ENCODE measurements at places on chromosomes 4 and X.

GRCh38 chr4:117135634-117136354 is 50.4 kb upstream of the TRAM1L1 start:
- no peak for DNase-seq

DNA sequence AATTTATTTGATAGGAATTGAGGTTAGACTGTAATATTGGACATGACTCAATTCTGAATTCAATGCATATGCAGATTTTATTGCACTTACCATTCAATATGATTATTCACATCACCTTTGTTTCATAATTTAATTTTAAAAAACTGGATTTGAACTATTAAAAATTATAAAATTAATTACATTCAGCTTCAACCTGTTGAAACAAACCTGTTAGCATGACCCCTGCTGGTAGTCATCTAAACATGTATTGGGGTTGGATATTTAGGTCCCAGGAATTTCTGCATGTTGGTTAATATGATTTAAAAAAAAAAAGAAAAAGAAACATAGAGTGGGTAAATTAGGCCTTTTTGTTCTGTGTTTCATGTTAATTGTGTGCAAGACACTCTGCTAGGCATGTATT is 85.9 kb downstream of the ARSJ start:
- no peak for DNase-seq

DNA sequence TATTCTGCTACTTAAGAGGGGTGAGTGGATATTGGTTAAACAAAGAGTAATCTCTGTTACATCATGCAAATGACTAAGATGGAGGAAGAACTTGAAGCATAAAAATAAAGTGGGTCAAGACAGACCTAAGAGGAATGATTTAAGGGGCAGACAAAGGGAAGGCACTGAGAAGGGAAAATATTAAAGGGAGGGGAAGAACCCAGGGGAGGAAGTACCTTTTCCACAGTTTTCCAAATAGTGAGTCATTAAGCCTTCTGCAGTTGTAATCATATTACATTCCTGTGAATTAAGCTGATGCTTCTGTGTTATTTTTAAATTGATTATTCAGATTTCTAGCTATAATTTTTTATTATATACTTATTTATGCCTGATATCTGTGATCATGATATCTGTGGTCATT is 253.3 kb downstream of the CENPC start:
- DNase-seq = no peak

GRCh38 chr4:86961116-86961515 is 26.3 kb downstream of the AFF1 start:
- no peak for DNase-seq

DNA sequence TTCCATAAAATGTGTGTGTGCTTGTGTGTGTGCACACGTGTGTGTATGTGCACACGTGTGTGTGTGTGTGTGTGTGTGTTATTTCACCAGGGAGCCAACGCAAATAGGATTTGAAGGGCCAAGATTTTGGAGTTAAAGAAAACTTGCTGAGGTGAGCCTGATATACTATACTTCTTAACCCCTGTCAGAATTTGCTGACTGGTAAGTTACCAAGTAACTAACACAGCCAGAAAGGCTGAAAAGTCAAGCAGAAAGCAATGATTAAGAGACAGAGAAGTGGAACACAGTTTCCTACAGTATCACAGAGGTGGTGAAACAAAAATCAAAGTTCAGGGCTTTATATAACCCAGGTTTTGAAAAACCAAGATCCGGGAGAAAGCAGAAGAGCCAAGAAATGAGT is 47.6 kb downstream of the GABRA3 start:
- DNase-seq = no peak

- no peak for DNase-seq
These were observed 391.6 kb downstream of the ARHGAP24 start for GRCh38 chr4:85866508-85866907.

GRCh38 chr4:128950796-128951195 is 141.3 kb downstream of the JADE1 start:
- no peak for DNase-seq

DNA sequence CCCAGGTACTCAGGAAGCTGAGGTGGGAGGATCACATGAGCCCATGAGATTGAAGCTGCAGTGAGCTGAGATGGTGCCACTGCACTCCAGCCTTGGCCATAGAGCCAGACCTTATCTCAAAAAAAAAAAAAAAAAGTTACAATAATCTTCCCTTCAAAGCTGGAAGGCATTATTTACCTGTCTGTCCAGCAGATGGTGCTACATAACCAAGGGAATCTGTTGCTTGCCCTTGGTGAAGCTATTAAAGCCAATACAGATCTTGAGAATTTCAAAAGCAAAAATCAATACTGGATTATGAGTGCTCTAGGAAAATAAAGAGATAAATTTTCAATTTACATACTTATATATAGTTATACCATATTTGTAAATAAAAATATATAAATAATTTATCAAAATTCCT is 25.9 kb downstream of the PKD2 start:
- DNase-seq = no peak

GRCh38 chr4:37666625-37667071 is 19.5 kb downstream of the RELL1 start:
- no peak for DNase-seq

DNA sequence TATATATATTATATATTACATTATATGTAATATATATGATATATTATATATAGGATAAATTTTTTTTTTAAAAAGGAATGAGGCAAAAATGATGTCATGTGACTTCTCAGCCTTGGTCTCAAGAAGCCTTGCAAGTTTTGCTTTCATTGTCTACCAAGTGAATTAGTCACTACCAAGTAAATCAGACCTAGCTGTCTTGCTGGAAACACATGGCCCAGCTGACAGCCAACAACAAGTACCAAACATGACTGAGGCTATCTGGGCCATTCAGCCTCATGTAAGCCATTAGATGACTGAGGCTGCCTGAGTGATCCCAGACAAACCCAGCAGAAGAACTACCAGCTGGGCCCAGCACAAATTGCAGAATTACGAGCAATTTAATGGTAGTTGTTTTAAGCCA is 44.9 kb downstream of the HAND2 start:
- no peak for DNase-seq

DNA sequence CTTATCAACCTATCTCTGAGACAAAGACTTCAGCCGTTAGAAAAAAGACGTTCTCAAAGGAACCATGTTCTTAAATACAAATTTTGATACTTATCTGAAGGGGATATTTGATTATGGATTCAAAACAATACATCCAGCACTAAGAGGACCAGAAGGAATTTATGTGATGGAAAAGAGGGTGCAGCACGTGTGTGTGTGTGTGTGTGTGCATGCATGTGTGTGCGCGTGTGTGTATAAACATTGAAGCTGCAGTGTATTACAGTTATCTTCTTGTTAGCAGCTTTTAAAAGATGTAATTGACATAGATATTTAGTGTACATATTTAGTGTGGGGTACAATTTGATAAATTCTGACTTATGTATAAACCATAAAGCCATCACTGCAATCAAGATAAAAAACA is 44.9 kb downstream of the ANK2 start:
- no peak for DNase-seq

GRCh38 chrX:146994163-146994562 is 179.6 kb upstream of the CXorf51A start:
- DNase-seq = no peak

DNA sequence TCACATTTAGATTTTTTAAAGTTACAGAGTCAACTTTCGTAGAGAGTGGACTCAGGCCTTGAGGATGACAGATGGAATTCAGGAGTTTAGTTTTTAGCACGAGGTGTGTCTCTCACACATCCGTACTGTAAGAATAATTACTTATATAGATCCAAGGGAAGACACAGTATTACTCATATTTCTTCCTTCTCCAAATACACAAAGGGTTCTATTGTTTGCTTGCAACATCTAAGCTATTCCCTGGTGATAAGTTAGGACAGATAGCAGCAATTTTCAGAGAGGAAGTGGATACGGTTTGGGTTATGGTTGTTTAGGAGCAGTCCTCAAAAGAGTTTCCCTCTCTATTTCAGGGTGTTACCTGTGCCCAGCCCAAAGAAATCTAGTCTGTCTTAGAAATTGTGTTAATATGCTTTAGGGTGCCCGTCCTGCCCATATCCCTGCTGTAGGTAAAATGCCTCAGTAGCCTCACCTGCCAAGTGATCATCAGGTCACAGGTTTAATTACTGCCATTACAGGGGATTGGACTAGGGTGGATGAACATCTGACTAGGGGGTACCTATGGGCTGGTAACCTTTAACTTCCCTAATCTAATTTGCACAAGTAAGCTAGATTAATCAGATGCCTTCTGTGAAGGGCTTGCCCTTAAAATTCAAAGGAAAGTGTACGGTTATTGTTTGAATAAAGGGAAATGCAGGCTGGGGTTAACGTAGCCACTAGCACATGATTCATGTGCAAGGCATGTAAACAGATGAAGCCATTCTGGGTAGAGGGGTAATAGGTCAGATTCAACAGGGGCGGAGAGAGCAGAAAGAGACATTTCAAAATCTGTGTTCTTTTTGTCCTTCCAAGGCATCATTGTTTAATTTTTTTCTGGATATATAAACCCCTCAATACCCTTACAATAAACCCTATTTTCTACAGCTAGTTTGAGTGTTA is 8.7 kb upstream of the PPP3CA start:
- no peak for DNase-seq

GRCh38 chrX:65587616-65588526 is 53.3 kb upstream of the LAS1L start:
- DNase-seq = no peak

DNA sequence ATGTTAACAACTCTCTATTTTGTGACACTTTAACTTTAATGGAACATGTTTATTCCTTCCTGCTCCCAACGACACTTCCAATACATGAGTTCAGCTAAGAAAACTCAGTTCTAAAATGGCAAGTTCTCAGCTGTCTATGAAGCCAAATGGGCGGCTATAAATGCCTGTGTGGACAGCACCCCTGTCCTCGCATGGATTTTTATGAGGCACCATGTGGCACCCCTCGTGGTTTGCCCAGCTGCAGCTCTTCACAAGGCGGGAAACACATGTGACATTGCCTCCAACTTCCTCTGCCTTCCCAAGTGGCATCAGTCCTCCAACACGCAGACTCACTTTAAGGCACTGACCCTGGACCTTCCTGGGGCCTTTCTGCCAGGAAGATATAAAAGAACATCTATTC is 48.0 kb downstream of the SH3RF1 start:
- DNase-seq = no peak

DNA sequence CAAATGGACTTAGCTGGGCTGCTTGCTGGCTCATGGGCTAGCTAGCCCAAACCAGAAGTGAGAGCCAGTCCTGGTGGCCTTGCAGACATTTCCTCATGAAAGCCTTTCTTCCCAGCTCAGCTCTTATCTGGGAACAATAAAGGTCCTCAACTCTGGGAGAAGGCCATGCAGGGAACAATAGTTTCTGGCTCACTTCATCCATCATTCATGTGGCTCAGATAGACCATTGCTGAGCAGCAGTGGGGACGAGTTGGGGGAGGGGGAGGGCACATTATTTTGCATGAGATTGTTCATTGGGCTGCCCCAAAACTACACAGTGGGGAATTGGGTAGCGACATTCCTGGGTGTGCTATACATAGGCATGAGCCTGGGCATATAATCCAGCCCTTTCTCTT is 47.6 kb downstream of the NHSL2 start:
- no peak for DNase-seq

GRCh38 chr4:94011190-94011589 is 182.6 kb downstream of the ATOH1 start:
- DNase-seq = no peak

DNA sequence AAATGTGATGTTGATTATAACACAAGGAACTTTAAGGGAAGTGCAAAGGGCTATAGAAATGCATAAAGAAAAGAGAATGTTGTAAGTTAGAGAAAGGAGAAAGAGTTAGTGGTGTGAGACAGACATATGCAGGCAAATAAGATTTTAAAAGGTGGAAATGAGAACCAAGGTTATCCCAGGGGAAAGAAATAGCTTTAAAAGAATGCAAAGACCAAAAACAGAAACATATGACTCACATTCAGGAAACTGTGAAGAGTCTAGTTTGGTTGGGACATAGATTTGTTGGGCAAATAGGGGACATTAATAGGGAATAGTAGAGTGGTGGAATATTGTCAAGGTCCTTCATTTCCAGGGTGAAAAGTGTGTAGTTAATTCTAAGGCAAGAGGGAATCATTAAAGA is 52.4 kb downstream of the MAPK10 start:
- DNase-seq = no peak

GRCh38 chrX:137667776-137668175 is 101.8 kb downstream of the ZIC3 start:
- no peak for DNase-seq

- DNase-seq = peak; percentile 32
These were observed 694 bp downstream of the PDS5A start for GRCh38 chr4:39976945-39977488.

GRCh38 chr4:96170198-96170597 is 330.3 kb downstream of the PDHA2 start:
- DNase-seq = no peak

DNA sequence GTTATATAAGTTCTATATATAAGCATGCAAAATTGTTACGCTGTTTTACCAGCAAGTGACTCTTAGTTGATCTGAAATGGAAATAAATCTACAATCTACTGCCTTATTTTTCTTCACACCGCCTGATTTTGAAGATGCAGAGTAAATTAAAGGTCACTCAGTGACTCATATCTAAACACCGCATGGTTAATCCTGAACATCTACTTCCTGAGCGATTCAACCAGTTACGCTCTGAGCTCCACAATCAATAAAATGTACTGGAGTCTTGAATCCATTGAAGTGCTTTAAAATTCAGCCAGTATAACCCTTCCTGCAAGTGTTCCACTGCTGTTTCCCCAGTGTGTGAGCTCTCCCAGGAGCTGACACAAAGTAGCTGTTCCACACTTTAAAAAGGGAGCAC is 192.8 kb downstream of the SLC7A11 start:
- no peak for DNase-seq

DNA sequence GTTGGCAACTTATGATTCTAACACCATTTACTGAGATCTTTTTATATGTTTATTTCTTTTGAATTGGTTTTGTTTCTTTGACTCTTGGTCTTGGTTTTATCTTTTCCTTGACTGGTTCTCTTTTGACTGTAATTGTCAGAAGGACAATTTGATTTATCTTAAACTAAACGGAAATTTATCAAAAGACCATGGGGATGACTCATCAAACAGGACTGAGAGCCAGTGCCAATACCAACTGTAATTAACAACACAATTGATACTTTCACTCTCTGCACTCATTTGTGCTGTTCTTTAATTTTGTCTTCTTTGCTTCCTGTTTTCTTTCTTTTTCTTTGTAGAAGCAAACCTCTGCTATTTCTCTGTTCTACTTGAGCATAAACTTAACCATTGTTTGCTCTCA is 776.8 kb downstream of the CCSER1 start:
- DNase-seq = no peak

- DNase-seq = no peak
These were observed 98.2 kb upstream of the HHIP start for GRCh38 chr4:144547678-144548298.

GRCh38 chr4:18749391-18749790 is 727.8 kb upstream of the LCORL start:
- no peak for DNase-seq

DNA sequence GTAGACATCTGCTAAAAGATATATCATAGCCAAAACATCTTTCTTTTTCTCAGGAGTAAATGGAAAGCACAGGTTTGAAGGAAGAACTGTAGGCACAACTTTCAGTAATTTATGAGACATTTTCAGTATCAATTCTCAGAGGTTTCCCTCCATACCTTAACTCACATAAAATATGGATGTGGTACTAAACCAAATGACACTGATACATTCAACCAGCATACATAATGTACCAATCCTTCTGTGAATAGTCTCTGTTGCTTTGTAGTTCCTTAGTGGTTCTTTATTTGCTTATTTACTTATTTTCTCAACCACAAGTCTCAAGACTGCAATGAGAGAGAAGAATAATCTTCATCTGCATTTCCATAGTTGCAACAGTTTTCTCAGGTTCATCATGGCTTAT is 96.1 kb downstream of the ARHGAP24 start:
- no peak for DNase-seq

Measured in activated CD4-positive, alpha-beta T cell treated with anti-CD3 and anti-CD28 coated beads for 1 hour (primary cell).